Islet precursor cell (in vitro differentiated cells): ENCODE measurements at places on chromosomes 5 and 9.

GRCh38 chr5:119405419-119405818 lies 46.9 kb upstream of the HSD17B4 start:
- no peak for DNase-seq

GRCh38 chr9:37540634-37541033 lies 35.5 kb downstream of the FBXO10 start:
- no peak for DNase-seq

DNA sequence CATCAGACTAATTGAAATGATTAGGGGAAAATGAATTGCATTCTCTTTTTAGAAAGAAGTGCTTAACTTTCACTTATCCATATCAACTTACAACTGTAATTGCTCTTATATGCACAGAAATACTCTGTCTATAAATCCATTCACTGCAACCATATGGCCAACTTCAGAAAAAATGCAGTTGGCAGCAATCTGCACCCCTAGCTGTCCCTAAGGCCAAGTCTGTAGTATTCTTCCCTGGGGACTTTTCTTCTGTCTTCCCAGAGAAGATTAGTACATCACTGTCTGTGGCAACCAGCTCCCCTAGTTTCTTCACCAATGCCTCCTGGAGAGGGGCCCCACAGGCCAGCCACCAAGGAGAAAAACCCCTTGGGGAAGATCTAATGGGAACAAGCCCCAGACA lies 45.4 kb downstream of the ABCA1 start:
- no peak for DNase-seq

- DNase-seq, result peak; percentile 76
These were observed 16.1 kb downstream of the B4GALT1 start for GRCh38 chr9:33151007-33151557.
